Psoas muscle (tissue), 8 donors: ENCODE measurements at places on chromosomes 16 and 17. TPM values are rescaled to one million over a fixed set of nuclear protein-coding genes. Genes with fewer than 3 reads are reported as not detected.

Gene PRR35
- total RNA-seq, result not detected

- no peak for DNase-seq
These were observed 258.3 kb upstream of the MON1B start for GRCh38 chr16:76932541-76933211.

DNA sequence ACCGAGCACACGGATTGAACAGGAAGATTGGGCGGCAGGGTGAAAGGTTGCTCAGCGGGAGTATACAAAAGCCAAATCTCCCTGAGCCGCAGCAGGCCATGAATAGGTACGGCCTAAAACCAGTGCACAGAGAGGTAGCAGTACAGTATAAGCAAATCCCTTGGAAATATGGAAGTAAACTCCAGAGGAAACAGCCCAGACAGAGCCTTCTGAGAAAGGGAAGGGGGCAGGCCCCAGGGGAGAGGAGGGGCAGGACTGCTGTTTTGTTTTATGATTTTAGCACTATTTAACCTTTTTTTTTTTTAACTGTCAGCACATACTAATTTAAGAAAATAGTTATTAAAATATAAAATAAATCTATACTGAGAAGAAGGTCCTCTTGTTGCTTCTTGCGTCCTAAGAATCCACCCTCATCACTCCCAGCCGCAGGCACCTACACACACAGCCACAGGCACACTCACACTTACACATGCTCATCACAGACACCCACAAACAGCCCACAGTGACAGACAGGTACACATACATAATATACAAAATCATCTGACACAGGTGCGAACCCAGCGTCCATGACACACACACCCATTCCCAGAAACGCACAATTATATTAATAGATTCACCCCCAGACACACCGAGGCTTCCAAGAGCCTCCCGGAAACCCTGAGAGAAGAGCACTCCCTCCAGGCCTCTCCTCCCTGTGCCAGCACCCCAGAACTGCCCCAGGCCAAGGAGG, 12.8 kb downstream of the PLXDC1 start:
- no peak for DNase-seq

- no peak for DNase-seq
These were observed 10.8 kb upstream of the SPPL2C start for GRCh38 chr17:45833920-45834319.

- no peak for DNase-seq
These were observed 126.2 kb downstream of the PRKCB start for GRCh38 chr16:23962001-23962400.

- no peak for DNase-seq
These were observed 348.5 kb downstream of the KCNJ2 start for GRCh38 chr17:70517816-70518215.

DNA sequence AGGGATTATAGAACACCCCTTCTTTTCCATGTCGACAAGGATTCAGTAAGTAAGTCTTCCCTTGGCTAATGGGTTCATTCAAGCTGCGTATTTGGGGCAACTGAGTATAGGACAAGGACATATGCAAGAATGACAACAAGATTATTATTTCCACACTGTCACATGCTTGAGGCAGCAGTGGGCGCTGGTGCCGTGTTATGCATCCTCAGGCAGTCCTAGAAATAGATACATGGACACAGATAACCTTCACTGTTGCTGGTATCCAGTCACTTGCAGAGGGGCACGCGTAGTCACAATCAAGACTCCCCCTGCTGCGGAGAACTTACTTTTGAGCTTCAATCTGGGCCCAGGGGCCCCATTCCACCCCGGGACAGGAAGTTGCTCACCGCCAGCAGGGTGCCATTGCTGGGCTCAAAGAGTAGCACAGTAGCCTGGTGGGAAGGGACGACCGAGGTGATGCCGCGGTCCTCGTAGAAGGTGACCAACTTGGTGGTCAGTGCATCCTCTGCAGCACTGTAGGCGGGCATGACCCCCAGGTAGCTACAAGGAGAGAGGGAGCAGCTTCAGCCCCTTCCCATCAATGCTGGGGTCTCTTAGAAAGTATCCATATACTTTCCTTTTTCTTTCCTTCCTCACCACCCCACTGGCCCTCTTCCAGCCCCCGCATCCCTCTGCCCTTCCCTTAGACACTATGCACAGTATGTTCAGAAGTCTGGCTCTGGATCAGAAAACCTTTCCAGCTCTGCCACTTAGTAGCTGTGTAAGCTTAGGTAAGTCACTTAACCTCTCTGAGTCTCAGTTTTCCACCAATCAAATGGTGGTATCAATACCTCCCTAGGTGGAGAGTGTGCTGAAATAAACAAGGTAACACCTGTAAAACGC, 804 bp downstream of the CRYM start:
- DNase-seq, result no peak

- no peak for DNase-seq
These were observed 107.2 kb downstream of the TOX3 start for GRCh38 chr16:52439750-52440149.

DNA sequence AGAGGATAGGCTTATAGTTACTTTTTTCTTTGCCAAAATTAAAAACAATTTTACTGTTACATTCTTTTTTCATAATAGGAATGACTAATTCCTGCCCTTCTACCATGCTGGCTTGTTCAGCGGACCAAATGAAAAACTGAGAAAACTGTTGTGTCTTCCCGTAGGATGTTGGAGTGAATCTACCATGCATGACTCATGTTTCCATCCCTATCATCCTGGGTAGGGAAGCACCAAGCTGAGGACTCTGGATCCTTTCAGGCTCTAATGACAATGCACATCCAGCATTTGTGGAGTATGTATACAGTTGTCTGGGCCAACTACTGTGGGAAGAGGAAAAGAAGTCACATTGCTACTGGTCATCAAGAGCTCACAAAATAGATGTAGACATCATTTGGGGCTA, 41.1 kb upstream of the DHX8 start:
- DNase-seq, result no peak

GRCh38 chr16:16143038-16143763, 80.1 kb downstream of the ABCC6 start:
- no peak for DNase-seq

DNA sequence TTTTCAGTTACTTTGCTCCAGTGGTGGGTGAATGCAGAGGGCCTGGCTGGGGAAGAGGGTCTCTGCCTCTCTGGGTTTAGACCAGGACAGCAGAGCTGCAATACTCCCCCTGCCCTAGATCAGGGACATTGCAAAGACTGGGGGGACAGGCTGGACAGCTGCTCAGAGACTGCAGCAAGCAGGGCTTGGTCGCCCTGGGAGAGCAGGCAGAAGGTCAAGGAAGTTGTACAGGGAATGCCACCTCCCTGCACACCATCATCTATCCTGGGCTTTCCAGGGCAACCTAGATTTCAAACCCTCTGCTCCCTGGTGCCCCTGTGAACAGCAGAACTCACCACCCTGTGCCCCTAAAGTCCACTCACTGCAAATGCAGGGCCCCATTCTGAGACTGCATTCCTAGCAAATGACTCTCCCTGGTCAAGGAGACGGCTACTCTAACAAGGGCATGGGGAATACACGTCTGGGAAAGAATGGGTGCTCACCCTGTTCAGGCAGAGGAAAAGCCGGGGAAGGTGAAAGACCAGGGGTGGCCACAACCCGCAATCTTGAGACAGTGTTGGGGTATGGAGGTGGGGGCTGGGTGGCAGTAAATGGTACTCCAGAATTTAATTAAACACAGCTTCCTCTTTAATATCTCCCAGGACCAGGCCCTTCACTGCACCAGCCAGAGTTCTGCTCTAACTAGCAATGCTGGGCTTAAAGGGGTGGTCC, 1.0 kb downstream of the KIFC3 start:
- no peak for DNase-seq

- no peak for DNase-seq
These were observed 13.6 kb upstream of the WFDC1 start for GRCh38 chr16:84281074-84281473.

DNA sequence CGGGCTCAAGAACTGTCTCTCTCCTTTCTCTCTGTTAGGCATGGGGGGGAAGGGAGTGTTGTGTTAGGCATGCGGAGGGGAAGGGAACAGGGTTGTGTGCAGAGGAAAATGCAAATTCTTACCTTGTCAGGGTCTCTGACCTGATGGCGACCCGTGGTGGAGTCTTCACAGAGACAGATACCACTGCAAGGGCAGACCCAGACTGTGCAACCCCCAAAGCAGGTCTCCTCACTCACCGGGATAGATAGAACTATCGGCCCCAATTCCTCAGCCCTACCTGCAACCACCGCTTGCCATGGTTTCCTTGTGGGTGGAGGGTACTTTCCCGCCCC, 9.6 kb upstream of the MPP2 start:
- DNase-seq, result peak; percentile 0

- DNase-seq, result no peak
These were observed 45.1 kb downstream of the SF3B3 start for GRCh38 chr16:70568601-70569237.

- no peak for DNase-seq
These were observed 226.4 kb upstream of the GOT2 start for GRCh38 chr16:58960484-58960883.
